ENCODE measurements at places on chromosomes 1 and 21.
A peak's percentile ranks its signal among the peaks of the same experiment; 100 is the strongest.

- DNase-seq: no peak
Observed at GRCh38 chr1:151920149-151920548, 10.8 kb upstream of the THEM4 start.

DNA sequence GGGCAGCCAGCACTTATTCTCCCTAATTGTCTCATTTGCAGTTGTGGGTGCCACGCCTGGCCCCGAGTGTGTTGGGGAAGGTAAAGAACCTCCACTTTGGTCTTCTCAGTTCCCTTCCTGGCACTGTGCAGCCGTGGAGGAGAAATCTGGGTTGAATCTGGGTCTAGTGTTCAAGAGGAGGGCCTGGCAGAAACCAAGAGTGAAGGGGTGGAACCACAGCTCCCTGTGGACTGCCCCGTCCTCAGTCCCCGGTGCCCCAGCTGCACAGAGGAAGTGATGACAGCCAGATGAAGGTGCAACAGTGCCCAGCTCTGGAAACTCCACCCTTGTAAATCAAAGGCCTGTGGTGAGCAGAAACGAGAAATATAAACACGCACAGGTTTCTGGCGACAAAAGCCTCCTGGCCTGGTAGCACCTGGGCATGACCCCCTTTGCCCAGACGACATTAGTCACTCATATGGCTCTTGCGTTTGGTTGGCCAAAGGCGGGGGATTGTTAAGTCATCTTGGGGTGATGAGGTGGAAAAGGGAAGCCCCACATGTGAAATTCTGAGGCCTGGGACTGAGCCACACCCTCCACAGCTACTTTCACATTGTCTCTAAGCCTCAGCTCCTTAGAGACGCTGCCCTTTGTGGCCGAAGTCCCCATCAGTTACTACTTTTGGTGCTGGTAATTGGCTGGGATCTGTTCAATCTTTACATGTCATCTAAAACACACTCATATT lies 4.2 kb upstream of the ECE1 start:
- no peak for DNase-seq

DNA sequence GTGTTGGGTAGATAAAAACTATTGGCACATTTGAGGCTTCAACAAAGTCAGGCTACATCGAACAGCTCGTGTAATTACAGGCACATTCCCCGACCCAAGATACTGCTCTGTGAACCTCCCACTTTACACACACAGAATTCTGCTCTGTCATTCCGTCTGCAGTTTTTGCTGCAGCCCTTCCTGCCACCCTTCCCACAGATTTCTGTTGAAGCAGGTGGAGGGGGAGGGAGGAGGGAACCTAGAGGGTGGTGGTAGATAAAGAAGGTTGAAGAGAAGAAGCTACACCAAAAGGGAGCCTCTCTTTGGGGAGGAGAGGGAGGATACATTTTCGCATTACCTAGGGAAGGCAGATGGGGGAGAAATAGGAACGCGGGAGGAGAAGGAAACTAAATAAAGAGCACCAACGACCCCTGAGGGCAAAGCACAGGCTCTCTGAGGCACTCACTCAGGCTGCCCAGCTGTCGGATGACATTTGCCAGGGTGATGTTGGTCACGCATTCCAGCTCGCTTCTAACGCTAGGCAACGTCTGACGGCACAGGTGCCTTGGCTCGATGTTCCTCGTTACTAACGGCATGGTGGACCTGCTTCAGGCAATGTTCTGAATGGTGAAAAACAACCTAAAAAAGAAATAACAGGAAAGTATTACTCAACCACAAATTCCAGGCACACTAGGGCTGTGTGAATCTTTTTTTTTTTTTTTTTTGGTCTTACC lies 36.0 kb downstream of the GPR3 start:
- no peak for DNase-seq

GRCh38 chr1:94544706-94545490 lies 3.3 kb upstream of the F3 start:
- no peak for DNase-seq

- peak; percentile 72 for DNase-seq
Observed at GRCh38 chr1:64320922-64321614, 117.6 kb downstream of the UBE2U start.

DNA sequence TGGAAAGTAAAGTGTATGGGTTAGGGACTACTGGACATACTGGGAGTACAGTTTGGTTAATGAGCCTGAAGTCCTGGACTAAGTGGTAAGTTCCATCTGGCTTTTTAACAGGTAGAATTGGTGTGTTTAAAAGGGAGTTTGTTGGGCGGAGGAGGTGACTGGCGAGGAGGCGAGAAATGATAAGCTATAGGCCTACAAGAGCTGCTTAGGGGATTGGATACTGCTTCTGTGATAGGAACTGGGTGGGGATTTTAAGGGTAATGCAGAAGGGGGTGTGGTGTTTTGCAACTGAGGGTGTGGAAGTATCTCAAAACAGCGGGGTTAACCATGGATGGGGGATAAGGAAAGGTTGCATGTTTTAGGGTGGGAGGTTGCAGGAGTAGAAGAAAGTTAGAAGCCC lies 3.5 kb downstream of the ERVH48-1 start:
- no peak for DNase-seq

GRCh38 chr1:36199934-36200741 lies 24.1 kb upstream of the THRAP3 start:
- DNase-seq: no peak

DNA sequence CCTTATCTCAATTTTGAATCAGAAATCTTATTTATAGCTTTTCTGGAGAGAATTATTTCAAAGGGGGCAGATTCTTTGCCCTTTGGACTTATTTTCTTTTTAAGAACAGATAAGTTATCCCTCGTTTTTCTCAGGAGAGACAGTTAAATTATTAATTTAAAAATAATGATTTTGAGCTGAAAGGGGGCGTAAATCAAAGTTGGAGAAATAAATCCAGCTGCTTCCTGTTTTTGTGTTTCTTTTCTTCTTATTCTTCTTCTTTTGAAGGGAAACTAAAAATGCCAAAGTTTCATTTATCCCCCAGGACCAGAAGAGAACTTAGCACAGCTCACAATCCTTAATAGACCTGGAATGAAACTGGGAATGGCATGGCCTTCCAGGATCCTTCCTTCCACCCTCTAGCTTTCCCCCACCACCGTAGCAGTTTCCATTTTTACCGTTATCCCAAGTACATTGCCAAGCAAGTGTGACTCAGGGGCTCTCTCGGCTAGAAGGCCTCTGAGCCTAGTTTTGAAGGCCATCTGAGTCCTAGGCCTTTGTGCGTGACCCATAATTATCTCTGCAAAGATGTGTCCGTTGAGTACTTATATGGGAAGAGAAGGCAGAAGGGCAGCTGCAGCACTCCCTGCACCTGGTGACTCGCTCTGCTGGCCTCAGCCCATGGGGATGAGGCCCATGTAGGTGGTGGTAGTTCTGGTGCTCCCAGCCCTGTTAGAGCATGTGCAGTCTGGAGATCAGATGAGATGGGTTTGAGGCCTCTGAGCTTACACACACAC lies 181.7 kb downstream of the ROR1 start:
- no peak for DNase-seq

GRCh38 chr1:207298636-207299398 lies 22.7 kb upstream of the CD55 start:
- no peak for DNase-seq

All from NCI-H524 treated with DMSO at 0.1 percent for 48 hours (cell line).